Fibroblast of the aortic adventitia (primary cell): ENCODE measurements at places on chromosomes 4 and X. TPM values are rescaled to one million over a fixed set of nuclear protein-coding genes. Genes with fewer than 3 reads are reported as not detected.

- no peak for DNase-seq
These were observed 330.7 kb upstream of the RASGEF1B start for GRCh38 chr4:81802285-81802846.

- DNase-seq: peak; percentile 2
These were observed 62.5 kb downstream of the DCAF8L1 start for GRCh38 chrX:27918799-27919198.

- DNase-seq: peak; percentile 1
These were observed 65.4 kb upstream of the NKX1-1 start for GRCh38 chr4:1471443-1472147.

DNA sequence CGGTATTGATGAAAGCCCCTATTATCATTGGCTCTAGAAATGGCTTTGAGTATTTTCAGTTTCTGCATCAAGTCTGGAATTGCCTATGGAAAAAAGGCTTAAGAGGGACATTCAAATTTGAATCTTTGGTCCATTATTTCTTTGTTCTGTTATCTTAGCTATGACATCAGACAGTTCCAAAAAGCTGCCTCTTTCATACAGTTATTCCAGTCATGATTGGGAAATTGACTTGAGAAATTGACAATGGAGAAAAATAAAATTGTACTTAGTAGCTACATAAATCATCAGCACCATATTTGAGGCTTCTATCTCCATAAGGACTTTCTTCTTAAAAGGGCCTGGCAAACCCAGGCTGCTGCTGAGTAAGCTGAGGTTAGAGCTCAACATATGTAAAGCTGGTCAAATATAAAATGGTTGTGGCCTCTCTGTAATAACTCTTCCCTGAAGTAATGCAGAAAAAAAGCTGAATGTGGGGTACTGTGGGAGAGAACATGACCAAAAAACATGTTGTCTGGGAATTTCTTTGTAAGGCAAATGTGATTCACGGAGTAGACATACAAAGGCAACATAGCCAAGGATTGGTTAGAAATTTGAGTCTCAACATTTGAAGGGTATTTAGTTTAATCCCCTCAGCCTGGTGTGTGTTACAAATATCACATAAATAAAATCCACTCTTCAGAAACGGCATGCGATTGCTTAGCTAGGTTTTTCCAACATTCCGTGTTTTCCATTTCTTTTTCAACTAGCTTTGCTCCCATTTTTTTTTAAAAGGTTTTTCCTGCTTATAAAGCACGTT, 100.9 kb downstream of the LNX1 start:
- DNase-seq: peak; percentile 61

DNA sequence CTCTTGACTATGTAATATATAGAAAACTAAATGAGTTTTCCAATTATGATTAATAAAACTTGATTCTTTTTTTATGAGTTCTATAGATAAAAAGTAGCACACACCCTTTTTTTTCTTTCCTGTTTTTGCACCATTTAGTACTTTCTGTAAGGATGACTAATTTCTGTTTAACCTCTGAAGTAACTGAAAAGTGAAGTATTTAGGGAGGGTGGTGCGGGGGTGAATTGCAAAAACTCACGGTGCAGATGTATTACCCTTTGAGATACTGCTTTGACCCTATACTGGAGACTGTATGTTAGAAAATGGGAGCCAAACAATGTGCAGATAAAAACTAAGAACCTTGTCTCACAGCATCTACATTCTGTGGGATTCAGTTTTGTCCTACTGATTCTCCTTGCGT, 471.6 kb downstream of the DTHD1 start:
- no peak for DNase-seq

DNA sequence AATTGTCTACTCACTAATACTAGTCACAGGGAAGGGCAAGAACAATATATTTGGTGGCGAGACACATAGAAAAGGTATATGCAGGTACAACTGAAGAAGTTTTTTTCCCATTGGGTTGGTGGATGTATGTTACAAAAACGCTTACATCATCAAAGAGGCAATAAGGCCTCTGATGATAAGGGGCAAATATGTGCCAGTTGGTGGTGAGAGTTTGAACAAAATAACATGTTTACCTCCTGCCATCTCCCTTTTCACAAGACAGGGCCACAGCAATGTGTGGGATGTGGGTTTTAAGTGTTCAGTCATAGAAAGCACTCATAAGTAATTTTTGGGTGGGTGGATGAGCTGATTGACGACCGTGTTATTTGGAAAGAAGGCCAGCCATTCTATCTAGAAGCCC, 41.7 kb downstream of the PAGE2 start:
- DNase-seq: no peak

The IL13RA1 gene
- 52.7 and 66.8 TPM in 2 replicates for total RNA-seq

The ARHGAP36 gene
- total RNA-seq: not detected in 2 replicates

The AASDH gene
- total RNA-seq: 16.9 and 23.3 TPM in 2 replicates

The OTC gene
- total RNA-seq: not detected in 2 replicates

The ETDA gene
- total RNA-seq: not detected in 2 replicates

The TRIML2 gene
- total RNA-seq: not detected in 2 replicates

The ZNF711 gene
- 0.09 and 2.0 TPM in 2 replicates for total RNA-seq

The MAGEA9B gene
- not detected in 2 replicates for total RNA-seq
